Activated CD4-positive, alpha-beta T cell treated with anti-CD3 and anti-CD28 coated beads, Interleukin-2, amount 10 ng/mL, durations not matched to agents 24 days and 14 days (primary cell): ENCODE measurements at places on chromosomes 16 and 17.

GRCh38 chr16:87093804-87094555 is 223.2 kb downstream of the C16orf95 start:
- DNase-seq, result no peak

- no peak for DNase-seq
These were observed 56.1 kb downstream of the BANP start for GRCh38 chr16:88007321-88007731.

- DNase-seq, result no peak
These were observed 239.2 kb downstream of the PRKCA start for GRCh38 chr17:66541461-66542128.

DNA sequence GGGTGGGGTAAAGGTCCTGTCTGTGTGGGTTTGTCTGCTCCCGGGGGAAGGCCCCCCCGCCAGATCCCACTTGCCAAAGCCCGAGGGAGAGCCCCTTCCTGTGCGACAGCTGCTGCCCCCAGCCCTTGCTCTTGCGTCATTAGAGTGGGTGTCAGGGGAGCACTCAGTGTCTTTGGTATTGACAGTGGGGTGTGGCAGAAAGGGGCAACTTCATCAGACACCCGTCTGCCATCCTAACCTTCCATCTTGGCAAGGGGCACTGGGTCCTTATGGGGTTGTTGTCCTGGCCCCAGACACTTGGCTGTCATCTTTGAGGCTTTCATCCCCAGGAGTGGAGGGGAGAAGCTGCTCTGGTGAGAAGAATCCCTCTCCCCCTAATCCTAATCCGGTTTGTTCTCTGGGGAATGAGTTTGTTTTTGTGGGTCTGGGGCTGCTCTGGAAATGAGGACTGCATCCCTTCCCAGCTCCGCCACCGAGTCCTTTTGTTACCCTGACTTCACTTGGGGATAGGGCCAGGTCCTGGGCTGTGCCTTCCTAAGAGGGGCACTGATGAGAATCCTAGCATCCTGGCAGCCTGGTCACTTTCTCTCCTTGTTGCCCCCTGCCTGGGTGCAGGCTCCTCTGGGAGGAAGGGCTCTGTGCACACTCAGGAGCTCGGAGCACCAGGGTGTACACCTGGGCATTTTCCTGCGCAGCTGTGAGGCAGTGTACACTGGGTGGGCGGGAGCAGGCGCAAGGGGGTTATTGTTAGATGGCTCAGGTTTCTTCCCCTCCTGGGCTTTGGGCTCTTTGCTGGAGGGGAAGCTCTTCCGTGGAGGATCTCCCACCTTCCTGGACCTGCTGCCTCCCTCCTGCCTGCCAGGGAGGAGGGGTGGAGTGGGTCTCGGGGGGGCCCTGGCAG is 21.1 kb downstream of the GJD3 start:
- no peak for DNase-seq

GRCh38 chr17:37261286-37261685 is 114.5 kb upstream of the C17orf78 start:
- DNase-seq, result no peak

DNA sequence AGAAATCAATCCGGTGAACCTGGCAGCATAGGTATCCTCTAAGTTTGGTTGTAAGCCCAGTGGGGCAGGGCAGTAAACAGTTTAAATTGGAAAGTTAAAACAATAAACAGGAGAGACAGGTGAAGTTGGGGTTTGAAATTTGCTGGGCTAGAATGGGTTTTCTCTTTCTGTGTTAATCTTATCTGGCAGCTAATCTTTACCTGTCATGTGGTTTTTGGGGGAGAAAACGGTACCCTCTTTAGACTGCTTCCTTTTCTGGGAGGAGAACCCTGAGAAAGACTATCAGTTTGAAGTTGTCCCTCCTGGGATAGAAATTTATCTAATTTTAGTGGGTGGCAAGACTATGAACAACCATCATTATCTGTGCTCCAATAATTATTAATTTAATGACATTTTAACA is 24.0 kb downstream of the CDH13 start:
- DNase-seq, result no peak

DNA sequence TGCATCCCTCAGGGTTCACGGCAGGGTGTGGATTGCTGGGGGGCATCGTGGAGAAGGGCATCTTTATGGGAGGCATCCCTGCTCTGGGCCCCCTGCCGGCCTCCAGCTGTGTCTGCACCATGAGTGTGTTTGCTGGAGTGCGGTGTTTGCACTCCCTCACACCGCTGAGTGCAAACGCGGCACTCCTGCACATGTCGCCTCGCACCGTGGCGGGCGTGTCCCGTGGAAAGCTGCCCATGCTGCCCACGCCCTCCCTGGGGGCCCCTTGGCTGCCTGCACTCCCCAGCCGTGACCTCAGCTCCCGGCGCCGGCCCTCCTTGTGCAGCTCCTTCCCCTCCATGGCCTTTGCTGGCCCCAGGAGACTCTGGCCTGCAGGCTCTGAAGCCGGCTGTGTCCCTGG is 74.6 kb upstream of the ZNF750 start:
- DNase-seq, result no peak

DNA sequence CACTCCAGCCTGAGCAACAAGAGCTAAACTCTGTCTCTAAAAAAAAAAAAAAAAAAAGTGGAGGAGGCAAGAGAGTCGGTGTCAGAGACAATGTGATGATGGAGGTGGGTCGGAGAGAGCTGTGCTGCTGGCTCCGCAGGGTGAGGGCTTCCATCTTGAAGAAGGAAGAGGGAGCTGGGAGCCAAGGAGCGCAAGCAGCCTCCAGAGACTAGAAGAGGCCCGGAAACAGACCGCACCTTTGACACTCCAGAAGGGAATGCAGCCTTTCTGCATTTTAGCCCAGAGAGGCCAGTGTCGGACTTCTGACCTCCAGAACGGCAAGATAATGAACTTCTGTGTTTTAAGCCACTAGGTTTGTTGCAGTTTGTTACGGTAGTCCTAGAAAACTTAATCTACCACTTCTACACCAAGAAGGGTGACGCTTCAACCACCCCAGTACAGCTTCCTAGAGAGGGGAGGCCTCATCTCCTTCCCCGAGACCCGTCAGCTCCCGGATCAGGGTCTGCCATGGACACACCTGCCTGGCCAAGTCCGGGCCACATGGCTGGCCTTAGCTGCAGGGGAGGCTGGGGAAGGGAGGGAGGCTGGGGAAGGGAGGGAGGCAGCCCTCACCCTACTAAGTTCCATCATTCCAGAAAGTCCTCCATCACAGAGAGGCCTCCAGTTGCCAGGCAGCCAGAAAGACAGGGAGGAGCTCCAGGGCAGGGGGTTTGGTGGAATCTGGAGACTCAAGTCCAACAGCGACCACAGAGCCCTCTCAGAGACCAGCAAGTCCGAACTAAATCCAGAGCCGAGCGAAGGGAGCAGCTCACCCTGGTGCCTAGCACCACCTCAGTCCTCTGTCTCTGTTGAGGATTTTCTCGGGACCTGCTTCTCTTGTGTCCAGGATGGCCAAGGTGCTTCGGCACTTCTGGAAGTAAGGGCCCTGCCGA is 13.2 kb upstream of the RBFOX3 start:
- no peak for DNase-seq

DNA sequence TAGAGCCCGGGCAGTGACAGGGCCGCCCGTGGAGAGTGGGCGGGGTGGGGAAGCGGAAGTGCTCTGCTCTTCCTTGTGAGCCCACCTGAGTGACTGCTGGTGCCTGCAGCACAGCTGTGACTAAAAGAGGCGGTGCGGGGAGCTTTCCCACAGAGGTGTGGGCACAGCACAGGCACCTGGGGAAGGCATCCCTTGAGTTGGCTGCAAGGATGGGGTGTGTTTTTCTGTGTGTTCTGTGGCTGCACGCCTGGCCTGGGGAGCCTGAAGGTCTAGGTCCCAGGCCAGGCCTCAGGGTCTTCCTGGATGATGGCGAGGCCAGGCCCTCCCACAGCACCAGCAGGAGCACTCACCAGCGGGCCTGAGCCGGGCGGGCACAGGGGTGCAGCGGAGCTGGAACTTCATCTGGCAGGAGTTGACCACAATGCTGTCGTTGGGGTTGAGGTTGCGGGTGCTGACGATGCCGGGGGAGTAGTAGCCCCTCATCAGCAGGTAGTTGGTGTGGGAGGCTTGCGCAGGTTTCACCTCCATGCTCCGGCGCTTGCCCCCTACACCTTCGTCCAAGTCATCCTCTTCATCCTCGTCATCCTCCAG is 67.1 kb downstream of the IL21R start:
- no peak for DNase-seq
